Hindlimb muscle (tissue), 1 donor: ENCODE measurements at places on chromosomes 11 and 22.

- no peak for DNase-seq
Measured at GRCh38 chr22:45534339-45535192, 31.9 kb downstream of the FBLN1 start.

- DNase-seq = no peak
Measured at GRCh38 chr22:46362203-46362933, 26.9 kb downstream of the TRMU start.

DNA sequence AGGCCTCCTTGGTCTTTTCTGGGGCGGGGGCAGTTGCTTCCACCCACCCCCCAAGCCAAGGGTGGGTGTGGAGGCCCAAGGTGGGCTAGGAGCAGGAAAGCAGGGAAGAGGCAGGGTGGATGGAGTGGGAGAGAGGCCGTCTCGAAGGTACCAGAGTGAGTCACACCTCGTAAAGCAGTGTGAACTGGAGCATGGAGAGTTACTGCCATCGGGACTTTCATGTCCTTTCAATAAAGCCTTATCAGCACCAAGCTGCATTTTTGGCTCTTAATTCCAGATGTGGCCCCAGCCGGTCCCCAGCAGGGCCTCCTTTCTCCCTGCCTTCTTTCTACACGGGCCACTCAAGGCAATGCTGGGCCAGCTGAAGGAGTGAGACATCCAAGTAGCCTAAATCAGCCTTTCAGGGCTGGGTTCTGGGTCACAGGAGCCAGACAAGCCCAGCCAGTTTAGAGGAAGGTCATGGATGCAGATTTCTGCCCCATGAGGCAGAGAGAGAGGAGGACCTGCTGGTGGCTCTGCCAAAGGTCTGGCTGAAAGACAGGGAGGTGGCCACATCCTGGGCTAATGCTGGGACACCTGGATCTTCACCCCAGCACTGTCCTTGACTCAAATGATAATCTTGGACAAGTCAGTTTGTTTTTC, 59.0 kb upstream of the CD82 start:
- DNase-seq = no peak

- DNase-seq = no peak
Measured at GRCh38 chr22:20024650-20025397, 3.9 kb downstream of the TANGO2 start.

DNA sequence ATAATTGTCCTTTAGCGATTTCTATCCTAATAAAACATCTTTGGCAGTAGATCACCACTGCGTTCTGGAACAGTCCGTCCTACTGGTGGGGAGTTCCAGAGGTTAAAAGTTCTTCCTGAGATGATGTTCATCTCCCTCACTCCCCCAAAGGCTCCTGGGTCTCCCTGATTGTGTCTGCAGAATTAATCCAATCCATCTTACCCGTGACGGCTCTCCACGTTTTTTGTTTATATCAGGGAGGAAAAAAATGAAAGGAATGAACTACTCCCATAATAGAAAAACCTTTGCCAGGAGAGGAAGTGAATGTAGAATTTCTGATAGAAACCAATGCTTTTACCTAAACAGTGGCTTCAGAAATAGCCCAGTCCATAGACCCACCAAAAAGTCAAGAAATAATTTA, 81.6 kb downstream of the LARGE1 start:
- DNase-seq = no peak

- DNase-seq = no peak
Measured at GRCh38 chr11:33685082-33685481, 15.5 kb downstream of the C11orf91 start.

- no peak for DNase-seq
Measured at GRCh38 chr11:80096736-80097135, 655.9 kb upstream of the TENM4 start.

- no peak for DNase-seq
Measured at GRCh38 chr11:19795082-19795481, 82.4 kb downstream of the NAV2 start.

DNA sequence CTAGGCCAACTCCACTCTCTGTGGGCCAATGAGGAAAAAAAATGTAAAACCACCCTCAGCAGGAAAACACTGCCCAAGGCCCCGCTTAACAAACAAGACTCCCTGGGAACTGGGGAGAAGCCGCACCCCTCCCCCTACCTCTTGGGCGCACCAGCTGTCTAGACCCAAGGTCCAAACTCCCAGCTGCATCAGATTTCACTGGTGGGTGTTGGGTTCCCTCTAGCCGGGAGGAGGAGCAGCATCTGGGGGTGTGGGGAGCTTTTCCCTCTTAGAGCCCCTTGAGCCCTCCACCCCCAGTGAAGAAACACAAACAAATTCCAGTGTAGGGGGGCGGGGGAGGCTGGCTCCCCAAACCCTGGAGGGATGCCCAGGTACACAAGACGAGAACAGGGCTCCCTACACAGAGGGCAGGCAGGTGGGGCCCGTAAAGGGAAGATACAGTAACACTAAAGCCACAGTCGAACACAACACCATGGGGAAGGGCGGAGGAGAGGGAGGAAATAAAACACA, 64.9 kb downstream of the NECTIN1 start:
- DNase-seq = no peak

DNA sequence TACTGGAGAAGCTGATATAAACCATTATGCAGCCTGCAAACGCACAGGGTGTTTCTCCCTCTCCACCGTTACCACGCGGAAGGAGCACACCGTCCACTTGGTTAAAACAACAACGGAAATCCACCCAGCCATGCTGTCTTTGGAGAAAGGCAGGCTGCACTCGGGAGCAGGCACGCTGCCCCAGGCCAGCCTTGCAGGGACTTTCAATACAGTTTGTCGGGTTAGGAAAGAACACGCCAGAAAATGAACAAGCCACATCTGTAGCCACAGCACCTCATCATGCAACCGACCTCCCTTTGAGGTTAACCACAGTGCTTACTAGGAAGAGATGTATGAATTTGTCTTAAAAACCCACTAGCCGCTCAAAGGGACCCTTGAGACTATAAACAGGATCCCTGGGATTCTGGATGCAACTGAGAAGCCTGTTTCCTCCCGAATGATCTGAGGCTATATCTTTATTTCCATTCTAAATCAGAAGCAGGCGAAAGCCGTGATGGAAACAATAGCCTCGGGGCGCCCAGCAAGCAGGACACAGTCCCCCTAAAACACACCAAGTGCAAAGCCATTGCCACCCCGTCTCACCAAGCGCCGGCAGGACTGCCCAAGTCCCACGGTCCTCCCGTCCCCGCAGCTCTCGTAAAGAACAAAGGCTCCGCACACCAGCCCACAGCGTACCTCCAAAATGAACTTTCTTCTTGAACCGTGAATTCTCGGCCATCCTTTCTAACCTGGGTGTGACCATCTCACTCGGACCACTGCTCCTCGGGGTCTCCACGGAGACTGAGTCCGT, 318.9 kb downstream of the CTTN start:
- no peak for DNase-seq

GRCh38 chr11:66912361-66912760, 45.8 kb downstream of the PC start:
- DNase-seq = no peak

DNA sequence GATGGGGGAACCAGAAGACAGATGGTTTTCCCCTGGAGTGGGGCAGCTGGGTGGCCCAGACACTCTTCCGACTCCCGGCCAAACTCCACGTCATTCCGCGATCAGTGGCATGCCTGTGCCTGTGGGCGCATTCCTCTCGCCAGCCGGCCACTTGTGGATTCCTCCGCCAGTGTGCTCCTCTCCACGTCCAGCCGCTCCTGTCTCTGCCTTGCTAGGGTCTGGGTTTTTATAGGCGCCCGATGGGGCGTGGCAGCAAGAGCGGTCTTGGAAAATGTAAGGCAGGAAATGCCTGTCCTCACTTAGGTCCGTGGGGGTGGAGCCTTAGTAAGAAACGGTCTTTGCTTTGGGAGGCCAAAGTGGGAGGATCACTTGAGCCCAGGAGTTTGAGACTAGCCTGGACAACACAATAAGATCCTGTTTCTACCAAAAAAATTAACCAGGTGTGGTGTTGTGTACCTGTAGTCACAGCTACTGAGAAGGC, 81.6 kb upstream of the SEPTIN5 start:
- DNase-seq = no peak

DNA sequence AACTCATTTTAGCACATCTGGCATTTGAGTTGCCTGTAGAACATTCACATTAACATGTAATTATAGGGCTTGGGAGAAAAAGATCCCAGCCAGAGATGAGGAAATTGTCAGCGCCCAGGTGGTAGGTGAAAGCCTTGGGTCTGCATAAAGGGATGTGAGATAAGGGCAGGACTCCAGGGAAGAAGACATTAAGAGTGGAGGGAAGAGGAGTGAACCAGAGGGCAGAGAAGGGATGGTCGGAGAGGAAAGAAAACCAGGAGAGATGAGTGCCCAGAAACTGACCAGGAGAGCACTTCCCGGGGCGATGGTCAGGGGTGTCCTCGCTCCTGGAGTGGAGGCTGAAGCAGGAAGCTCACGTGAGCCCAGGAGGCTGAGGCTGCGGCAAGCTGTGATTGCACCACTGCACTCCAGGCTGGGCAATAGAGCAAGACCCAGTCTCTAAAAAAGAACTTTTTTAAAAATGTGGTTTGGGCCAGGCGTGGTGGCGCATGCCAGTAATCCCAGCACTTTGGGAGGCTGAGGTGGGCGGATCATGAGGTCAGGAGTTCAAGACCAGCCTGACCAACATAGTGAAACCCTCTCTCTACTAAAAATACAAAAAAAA, 20.3 kb upstream of the DGKZ start:
- DNase-seq = no peak

DNA sequence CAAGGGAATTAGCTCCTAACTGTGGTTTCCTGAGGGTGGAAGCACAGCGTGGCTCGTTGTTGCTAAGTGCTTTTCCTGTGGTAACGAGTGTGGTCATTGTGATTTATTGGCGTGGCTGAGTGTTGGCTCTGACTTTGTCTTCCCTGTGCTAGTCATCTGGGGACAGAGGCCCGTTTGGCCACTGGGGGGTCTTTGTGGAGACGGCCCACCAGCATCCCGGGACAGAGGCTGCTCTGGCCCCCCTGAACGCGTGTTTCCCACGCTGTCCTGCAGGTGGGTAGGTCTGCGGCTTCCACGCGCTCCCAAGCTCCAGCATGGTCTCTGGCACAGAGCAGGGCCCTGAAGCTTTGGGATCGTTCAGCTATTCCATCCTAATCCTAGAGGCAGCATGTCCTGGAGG, 1040.0 kb downstream of the TBC1D22A start:
- DNase-seq = no peak

DNA sequence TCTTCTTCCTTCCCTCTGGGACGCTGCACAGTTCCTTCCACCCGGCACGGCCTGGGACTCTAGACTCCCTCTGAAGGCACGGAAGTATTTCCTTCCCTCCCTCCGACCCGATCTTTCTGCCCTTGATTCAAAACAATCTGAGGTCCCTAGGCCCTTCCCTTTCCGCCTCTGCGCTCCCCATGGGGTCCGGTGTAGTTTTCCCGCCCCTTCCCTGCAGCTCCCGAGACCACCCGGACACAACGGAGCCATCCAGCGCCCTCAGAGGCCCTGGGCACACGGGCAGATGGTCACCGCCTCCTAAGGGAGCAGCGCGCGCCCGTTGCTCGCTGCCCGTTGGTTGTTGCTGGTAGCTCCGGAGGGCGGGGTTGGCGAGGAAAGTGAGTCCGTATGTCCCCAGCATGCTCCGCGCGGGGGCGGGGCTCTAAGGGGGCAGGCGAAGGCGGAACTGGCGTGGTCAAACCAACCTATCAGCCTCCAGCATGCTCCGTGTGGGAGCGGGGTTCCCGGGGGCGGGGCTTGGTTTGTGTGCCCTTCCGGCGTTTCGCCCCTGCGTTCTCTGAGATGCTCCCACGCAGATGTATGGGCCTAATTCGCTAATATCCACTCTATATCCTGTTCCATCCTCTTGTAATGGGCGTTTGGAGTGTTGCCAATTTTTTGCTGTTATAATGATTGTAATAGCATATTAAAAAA, 19.6 kb downstream of the MIF start:
- DNase-seq = peak; percentile 97

DNA sequence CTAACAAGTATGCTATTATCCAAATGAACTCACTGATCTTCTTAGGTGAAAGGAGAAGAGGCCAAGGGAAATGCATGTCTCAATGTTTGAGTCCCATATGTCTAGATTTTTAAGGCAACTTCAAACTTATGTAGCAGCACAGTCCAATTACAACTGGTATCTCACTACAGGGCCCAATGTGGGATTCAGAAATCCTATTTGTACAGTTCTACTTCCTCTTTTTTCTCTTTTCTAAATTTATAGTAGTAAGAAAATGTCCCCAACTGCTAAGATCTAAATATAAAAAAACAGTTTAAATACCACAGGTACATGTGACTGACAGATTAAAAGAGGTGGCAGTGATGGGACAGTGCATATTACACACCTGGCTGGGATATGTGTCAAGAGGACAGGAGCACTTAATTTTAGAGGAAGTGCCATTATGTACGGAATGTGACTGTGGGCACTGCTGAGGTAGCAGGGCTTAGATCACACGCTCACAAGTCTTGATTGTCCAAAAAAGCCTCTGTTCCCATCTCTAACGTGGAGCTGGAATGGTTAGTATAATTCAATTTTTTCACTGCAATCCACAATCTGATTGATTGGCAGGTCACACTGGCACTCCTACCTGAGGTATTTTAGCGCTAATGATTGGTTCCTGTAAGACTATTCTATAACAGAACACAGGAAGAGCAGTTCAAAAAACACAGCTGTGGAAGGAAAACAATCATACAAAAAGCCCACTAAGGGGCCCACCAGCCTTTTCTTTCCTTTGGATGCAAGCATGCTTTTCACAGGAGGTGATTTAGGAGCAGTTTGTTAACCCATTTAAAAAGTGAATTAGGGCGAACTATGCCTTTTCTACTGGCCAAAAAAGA, 34.6 kb downstream of the APOL5 start:
- no peak for DNase-seq

- no peak for DNase-seq
Measured at GRCh38 chr11:72754544-72755155, 2.4 kb upstream of the ARAP1 start.

- DNase-seq = no peak
Measured at GRCh38 chr11:15412054-15412453, 297.3 kb downstream of the INSC start.

DNA sequence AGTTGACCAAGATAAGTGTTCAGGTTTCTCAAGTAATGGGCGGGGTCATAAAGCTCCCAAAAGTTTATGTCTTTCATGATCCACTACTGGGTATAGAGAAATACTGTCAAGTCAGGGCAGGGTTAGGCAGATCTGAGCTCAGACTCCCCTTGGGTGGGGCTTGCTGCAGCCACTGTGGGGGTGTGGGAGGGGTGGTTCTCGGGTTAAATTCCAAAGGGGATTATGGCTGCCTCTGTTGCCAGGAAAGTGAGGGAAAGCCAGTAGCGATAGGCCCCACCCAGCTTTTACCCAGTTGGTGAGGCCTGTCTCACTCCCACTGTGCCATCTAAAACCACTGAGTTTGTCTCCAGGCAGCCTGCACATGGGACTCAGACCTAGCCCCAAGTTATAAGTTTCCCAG, 37.8 kb downstream of the DLG2 start:
- no peak for DNase-seq

DNA sequence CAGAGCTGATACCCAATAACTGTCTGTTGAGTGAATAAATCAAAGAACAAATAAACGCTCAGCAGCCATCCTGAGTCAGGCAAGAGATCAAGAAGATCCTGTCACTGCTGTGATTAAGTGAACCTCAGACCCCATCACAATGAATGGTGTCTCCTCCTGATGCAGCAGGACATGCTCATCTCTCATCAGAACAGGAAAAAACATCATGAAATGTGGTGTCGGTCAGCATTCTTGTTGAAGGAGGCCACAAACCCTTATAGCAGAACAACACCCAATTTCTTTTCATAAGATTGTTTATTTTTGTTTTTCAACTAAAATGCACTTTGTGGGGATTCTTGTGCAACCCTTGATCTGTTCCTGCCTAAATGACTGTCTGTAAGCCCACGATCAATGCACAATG, 60.3 kb downstream of the SYTL2 start:
- DNase-seq = no peak
